Activated CD8-positive, alpha-beta T cell treated with anti-CD3 and anti-CD28 coated beads, Interleukin-2, amount 10 ng/mL, durations not matched to agents 7 days and 5 days (primary cell): ENCODE measurements at places on chromosomes 2 and 18. TPM values are rescaled to one million over a fixed set of nuclear protein-coding genes. Genes with fewer than 3 reads are reported as not detected.

GRCh38 chr18:77096936-77097886 lies 35.4 kb downstream of the MBP start:
- DNase-seq = no peak

DNA sequence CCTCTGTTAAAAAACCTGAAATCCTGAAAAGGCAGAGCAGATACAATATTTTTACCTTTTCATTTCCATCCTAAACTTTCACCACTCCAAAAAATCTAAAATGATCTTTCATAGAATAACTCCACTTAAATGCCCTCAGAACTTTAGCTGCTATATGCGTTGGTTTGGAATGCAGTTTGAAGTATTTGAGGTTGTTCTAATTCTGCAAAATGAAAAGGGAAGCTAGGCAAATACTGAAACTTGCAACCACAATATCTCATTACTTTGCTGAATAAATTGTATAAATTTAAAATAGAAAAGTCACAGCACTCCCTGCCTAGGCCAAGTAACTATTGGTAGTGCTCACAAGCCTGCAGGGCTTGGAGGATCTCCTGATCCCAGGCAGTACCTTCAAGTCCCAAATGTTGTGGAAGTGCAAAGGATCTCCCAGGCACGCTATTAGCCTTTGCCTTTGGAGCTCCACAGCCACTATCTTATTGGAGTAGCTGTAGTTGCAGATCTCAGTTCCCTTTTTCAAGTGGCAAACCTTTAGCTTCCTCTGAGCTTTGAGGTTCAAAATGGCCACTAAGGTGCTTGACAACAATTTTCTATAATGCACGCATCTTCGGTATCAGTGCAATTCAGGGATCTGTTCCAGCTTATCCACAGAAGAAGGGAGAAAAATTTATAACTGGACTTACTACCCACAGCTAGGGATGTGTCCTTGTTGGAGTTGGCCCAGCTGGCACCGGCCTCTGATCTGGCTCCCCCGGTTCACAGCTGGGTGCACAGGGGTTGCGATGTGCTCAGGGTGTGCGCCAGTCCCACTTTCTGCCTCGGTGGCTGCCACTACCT lies 43.4 kb upstream of the ANKRD62 start:
- DNase-seq = no peak

The C2orf66 gene
- 0.32 TPM for total RNA-seq

GRCh38 chr2:167822690-167823465 lies 424.5 kb downstream of the STK39 start:
- DNase-seq = no peak

The CGREF1 gene
- 0.61 TPM for total RNA-seq

GRCh38 chr2:233492078-233492477 lies 74.5 kb downstream of the USP40 start:
- DNase-seq = no peak

The FAP gene
- not detected for total RNA-seq

GRCh38 chr2:239533569-239534316 lies 132.9 kb upstream of the HDAC4 start:
- no peak for DNase-seq

DNA sequence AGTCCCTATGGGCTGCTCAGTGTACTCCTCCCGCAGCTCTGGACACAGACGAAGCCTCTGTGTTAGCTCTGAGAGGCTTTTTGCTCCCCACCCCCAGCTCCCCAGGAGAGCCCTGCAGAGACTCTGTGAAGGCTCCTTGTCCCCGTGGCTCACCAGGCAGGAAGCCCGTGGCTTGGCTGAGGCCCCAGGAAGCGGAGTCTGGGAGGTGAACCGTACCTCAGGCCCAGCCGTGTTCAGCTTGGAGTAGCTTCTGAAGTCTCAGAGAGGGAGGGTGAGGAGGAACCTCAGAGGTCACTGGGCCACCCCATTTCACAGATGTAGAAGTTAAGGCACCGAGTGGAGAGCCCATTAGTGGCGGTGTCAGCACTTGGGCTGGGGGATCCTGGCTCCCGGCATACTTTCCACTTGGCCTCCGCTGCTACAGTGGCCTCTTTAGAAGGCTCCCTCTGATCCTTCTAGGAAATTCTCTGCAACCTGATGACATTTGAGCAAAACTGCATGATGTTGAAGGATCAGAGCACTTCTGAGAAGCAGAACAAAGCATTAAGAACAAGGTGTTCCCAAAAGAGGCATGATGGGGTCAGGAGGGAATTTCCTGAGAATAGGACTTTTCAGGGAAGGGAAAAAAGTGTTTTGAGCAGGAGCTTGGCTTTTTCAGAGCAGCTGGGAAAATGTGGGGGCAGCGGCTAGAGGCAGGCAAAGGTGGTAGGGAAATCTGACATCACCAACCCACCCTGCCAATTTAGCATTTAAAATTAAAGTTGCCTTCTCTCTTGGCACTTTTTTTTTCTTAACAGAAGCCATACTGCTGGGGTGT lies 79.1 kb downstream of the MCFD2 start:
- no peak for DNase-seq

- peak; percentile 86 for DNase-seq
These were observed 1.2 kb downstream of the ZFP36L2 start for GRCh38 chr2:43225093-43225787.

The UGT1A4 gene
- total RNA-seq = not detected

- no peak for DNase-seq
These were observed 433.2 kb upstream of the MEX3C start for GRCh38 chr18:51630706-51631105.

GRCh38 chr2:17728210-17728609 lies 25.4 kb downstream of the SMC6 start:
- no peak for DNase-seq

The FLACC1 gene
- 2.8 TPM for total RNA-seq

The PARD3B gene
- total RNA-seq = 1.0 TPM

The TMEM17 gene
- total RNA-seq = not detected

The PARD6G gene
- 0.18 TPM for total RNA-seq

The BCL11A gene
- not detected for total RNA-seq

- DNase-seq = no peak
These were observed 230.5 kb upstream of the THSD7B start for GRCh38 chr2:136534811-136535210.

- DNase-seq = no peak
These were observed 71.8 kb upstream of the NCKAP5 start for GRCh38 chr2:133640103-133640502.

The GLB1L gene
- total RNA-seq = 4.0 TPM

The TUBA4A gene
- total RNA-seq = 292 TPM

DNA sequence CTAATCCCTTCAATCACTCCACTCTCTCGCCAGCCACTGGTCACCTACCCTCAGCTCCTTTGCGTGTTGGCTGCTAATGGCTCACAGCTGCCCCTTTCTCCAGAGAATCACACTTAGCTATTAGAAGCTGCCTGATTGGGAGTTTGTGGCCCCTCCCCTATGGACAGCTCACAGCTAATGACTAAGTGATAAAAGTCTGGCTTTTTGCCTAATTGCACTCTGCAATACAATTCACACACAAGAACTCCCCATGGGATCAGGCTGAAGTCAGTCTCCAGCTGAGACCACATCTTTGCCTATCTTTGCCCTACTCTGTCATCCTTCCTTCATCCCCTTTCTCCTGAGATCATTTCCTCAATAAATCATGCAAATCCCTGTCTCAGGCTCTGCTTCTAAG lies 701.9 kb upstream of the RAB6C start:
- DNase-seq = no peak

The IL36G gene
- not detected for total RNA-seq

DNA sequence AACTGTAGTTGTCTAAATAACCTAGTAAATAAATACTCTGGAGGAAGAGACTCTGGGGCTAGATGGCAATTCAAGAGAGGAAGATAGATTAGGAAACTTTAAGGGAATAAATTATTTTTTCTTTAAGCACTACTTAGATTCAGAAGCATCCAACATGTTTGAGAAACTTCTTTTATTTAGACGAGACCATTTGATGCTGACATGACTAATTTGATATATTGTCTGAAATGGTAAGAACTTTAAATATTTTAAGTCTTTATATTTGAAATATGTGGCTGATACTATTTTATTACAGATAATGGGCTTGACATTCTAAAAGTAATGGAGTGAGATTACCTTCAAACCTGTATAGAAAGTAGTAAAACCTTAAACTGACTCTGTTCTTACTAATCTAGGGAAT lies 36.4 kb downstream of the PPIG start:
- no peak for DNase-seq

The ACVR1C gene
- total RNA-seq = 0.63 TPM

The FTCDNL1 gene
- total RNA-seq = 1.5 TPM

The IRS1 gene
- 9.6 TPM for total RNA-seq

The GPR35 gene
- 23.8 TPM for total RNA-seq

DNA sequence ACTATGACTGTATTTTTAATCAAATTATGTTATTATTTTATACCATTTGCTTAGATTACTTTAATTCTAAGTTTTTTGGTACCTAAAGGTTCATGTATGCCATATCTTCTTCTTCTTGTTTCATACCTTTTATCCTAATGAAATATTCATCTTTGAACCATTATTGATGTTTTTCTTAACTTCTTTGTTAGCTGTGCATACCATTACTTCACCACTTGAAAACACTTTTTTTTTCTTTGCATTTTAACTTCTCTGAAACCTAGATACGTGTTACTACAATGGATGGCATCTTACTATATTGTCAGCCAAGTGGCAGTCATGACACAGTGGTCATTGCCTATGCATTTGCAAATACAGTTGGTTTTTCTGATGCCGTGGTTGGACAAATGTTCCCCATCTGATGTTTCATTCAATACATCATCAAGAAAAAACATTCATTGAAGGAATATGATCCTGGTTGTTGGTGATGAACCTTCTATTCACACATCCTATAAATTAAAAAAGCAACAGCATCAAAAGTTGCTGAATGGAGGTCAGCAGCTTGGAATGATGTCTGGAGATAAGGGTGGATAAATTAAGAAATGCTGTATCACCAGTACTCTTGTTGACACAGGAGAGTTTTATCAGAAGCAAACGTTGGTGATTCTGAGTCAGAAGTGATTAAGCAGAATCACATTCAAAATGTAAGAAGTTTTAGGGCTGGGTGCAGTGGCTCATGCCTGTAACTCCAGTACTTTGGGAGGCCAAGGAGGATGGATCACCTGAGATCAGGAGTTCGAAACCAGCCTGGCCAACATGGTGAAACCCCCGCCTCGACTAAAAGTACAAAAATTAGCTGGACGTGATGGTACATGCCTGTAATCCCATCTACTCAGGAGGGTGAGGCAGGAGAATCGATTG lies 7.4 kb downstream of the IL36A start:
- no peak for DNase-seq

The CCDC93 gene
- 34.3 TPM for total RNA-seq

GRCh38 chr2:240479111-240479501 lies 43.6 kb downstream of the GPC1 start:
- no peak for DNase-seq

The TMEM198 gene
- 0.47 TPM for total RNA-seq

GRCh38 chr2:189327879-189328847 lies 113.1 kb upstream of the WDR75 start:
- DNase-seq = no peak

- no peak for DNase-seq
These were observed 828.2 kb downstream of the RNF144A start for GRCh38 chr2:7745369-7745768.

The IL1RN gene
- total RNA-seq = not detected

GRCh38 chr2:177036747-177037146 lies 175.8 kb upstream of the HNRNPA3 start:
- no peak for DNase-seq

The OR6B2 gene
- not detected for total RNA-seq

The CHRNG gene
- total RNA-seq = not detected

The DSEL gene
- 0.08 TPM for total RNA-seq

GRCh38 chr2:55012672-55013484 lies 37.4 kb downstream of the RTN4 start:
- DNase-seq = no peak

- no peak for DNase-seq
These were observed 96.7 kb upstream of the SLC14A2 start for GRCh38 chr18:45518311-45519155.

GRCh38 chr2:40955635-40956034 lies 503.7 kb upstream of the SLC8A1 start:
- no peak for DNase-seq

The EGR4 gene
- total RNA-seq = not detected
